Cortex of kidney (tissue), 1 donor: ENCODE measurements at places on chromosomes 7 and 10.

DNA sequence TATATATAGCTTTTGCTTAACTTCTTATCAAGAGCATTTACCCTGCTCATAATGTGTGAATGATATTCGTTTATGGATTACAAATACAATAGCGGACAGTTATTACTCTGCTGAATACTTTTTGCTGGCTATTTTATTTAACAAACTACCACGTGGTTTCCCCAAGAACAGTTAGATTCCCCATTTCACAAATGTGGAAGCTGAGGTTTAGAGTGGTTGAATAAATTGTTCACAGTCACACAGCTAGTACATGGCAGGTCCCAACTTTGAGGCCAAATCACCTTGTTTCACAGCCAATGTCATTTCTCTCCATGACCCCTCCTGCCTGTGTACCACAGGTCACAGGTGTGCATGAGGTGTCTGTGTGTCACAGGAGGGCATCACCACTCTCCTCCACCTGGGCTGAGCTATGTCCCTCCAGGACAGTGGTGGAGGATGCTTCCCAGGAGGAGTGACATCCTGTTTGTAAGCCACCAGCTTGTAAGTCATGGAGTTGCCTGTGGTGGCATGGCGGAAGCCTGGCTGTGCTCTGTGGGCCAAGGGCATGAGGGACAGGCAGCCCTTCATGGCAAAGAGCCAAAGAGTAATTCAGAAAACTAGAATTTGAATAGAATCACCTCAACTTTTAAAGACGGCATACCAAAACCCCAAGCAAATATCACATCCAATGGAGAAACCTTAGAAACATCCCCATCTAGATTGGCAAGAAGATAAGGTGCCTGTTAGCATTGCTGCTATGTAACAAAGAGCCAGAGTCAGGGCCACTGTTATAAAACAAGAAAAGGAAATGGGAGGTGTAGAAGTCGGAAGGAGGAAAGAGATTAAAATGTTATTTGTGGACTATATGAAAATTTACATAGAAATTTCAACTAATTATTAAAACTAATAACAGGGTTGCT is 51.9 kb downstream of the AOC1 start:
- DNase-seq = no peak

- DNase-seq = no peak
Measured at GRCh38 chr10:11617233-11617632, 5.8 kb upstream of the USP6NL start.

- no peak for DNase-seq
Measured at GRCh38 chr7:105940109-105940508, 23.0 kb upstream of the CDHR3 start.

DNA sequence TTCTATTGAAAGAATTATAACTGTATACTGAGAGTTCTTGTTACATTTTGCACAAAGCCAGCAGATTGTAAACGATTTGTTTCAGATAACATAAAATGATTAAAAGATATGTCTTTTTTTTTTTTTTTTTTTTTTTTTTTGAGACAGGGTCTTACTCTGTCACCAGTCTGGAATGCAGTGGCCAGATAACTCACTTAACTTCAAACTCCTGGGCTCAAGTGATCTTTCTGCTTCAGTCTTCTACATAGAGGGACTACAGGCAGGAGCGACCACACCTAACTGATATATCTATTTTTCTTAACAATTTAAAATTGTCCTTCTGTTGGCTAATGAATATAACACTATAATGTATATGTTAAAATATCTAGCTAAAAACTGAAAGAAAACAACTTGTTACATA is 317.3 kb upstream of the CACNA2D1 start:
- DNase-seq = no peak

DNA sequence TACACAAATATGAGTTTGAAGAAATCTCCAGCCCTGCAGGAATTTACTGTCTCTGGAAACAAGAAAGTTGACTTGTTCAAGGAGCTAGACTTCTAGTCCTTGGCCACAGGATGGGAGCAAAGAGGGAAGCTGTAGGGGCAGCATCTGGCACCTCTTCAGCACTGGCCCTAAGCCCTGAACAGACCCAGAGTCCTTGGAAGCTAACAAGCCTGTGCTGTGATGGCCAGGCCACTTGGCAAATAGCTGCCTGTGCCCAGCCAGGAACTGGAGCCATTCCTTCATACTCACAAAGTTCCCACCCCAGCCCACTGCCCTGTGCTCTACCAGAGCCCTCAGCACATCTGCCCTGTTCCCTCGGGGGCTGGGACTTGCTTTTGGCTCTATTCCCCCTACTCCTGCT is 9.4 kb upstream of the COL13A1 start:
- DNase-seq = no peak

- no peak for DNase-seq
Measured at GRCh38 chr10:102741726-102742237, 2.0 kb upstream of the WBP1L start.

- DNase-seq = no peak
Measured at GRCh38 chr7:15471669-15471950, 90.2 kb downstream of the AGMO start.

DNA sequence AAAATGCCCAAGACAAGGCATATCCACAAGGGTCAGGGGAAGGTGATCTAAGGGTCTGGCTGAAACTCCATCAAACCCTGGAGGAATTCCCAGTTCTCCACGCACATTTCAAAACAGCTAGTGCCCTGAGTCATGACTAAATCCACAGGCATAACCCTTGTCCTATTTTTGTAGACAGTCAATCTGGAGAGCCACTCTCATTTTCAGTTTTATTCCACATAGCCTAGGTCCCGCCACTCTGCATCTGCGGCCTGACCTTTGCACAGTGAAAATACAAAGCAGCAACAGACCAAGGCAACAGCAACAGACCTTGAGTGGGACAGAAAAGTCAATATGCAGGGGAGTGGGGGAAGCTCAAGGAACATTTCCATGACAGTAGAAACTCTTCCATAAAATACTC is 201.4 kb upstream of the NPVF start:
- no peak for DNase-seq

GRCh38 chr10:76169246-76169645 is 737.8 kb downstream of the LRMDA start:
- DNase-seq = no peak

GRCh38 chr7:100875356-100875751 is 451 bp downstream of the SRRT start:
- no peak for DNase-seq

GRCh38 chr10:440127-440526 is 249.3 kb downstream of the DIP2C start:
- DNase-seq = no peak
